ENCODE measurements at places on chromosomes 12 and 14. TPM values are rescaled to one million over a fixed set of nuclear protein-coding genes. Genes with fewer than 3 reads are reported as not detected.

EFS gene
- not detected for total RNA-seq

DNA sequence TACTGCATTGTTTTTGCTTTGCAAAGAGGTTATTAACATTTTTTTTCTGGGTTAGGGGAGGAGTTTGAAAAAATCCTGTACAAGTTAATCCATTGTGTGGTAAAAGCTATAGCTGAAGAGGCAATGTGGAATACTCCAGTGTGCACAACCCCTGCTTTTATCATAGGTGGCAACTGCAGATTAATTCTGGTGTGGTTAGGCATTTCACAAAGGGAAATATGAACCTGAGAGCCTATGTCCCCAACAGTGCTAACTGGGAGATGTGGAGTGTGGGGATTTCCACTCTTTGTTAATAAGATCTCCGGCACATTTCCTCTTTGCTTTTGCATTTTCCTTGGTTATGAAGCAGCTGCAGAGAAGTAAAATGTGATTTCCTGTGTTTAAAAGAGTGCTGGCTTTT is 33.6 kb downstream of the PRORP start:
- no peaks in the 10 kb centered on the region for H3K36me3 ChIP-seq
- no peak overlapping the region for H3K27ac ChIP-seq
- H3K27me3 ChIP-seq, result no peaks in the 10 kb centered on the region
- no peak for DNase-seq
- H3K4me1 ChIP-seq, result peaks cover 15% of the 10 kb centered on the region
- H3K4me3 ChIP-seq, result no peak overlapping the region

DNA sequence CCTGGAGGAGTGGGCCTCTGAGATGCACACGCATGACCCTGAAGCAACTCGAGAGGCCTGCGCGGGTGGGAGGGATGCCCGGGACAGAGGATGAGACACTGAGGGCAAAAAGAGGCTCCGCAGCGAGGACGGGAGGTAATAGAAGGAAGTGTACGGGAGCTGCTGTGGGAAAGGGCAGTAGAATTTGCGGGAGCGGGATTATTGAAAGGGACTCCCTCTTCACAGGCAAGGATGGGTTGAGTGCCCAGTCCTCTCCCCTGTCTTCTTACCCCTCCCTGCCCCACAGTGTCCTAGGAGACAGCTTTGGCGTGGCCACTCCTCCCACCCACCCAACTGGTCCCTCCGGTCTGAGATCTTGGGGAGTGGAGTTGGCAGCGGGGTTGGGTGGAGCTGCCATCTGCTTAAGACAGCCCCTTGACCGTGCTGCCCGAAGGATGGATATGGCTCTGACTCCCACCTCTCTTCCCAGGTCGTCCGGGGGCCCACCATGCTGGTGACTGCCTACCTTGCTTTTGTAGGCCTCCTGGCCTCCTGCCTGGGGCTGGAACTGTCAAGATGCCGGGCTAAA is 15.7 kb upstream of the ESPL1 start:
- H3K27ac ChIP-seq, result peak overlapping the region; percentile 64
- peak; percentile 81 for DNase-seq
- H3K4me3 ChIP-seq, result peak overlapping the region; percentile 99
- H3K4me1 ChIP-seq, result peaks cover 25% of the 10 kb centered on the region

DTX1 gene
- total RNA-seq, result 0.25 TPM
